ENCODE measurements at places on chromosomes 1 and 21. TPM values are rescaled to one million over a fixed set of nuclear protein-coding genes. Genes with fewer than 3 reads are reported as not detected.

Gene IGSF9
- not detected for total RNA-seq

GRCh38 chr1:78047106-78047505 is 1.3 kb downstream of the GIPC2 start:
- DNase-seq: no peak

DNA sequence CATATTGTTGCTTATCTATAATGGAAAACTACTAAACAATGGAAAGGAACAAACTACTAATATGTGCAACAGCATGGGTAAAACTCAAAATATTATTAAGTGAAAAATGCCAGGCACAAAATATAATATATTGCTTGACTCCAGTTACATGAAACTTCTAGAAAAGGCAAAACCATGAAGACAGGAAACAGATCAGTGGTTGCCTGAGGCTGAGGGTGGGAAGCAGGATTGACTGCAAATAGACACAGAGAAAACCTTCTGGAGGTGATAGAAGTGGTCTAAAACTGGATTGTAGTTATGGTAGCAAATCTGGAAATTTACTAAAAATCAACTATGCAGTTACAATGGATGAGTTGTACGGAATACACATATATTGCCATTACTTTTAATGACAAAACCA is 29.5 kb upstream of the SLC44A3 start:
- DNase-seq: no peak

GRCh38 chr1:113874012-113874879 is 2.7 kb upstream of the PTPN22 start:
- peak; percentile 8 for DNase-seq

DNA sequence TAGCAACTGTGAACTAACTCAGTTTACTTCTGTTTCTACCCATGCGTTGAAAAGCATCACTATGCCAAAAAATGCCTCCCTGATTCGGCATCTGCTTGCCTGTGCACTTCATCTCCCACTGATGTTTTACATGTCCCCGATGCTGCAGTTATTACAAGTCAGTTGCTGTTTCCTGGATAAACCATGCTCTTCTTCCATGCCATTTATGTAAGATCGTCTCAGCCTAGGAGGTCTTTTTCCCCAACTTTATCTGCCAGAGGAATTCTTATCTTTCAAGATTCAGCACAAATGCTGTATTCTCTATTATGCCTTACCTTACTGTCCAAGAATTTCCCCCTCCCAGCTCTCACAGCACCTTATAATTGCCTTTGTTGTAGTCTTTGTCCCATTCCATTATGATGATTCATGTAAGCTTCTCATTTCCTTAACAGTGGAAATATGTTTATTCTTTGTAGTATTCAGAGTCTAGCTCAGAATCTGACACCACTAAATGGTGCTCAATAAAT is 30.0 kb downstream of the PRKACB start:
- peak; percentile 65 for DNase-seq

GRCh38 chr1:101520302-101520701 is 283.5 kb downstream of the S1PR1 start:
- peak; percentile 26 for DNase-seq

DNA sequence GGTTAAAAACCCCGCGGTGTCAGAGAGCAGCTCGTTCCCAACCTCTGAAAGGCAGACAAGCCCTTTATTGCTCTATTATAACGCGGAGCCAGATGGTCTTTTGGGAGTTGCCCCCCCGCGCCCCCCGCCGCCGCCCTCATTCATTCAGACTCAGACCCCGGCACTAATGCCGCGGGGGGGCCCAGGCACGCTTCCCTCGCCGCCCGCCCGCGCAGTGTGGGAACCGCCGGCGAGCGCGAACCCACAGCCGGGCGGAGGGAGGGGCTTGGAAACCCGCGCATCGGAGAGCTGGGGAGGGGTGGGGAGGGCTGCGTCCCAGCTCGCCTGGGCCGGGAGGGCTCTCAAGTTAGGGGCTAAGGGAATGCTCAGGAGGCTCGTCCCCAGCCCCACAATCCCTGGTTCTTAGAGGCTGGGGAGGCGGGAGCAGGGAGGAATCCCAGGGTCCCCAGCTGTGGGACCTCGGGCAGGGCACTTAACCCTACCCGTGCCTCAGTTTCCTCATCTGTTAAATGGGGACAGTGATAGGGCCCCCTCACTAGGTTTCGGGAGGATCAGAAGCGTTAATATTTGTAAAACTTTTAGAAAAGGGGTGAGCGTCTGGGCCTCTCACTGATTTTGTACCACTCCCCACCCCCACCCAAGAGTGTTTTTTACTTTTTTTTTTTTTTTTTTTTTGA is 10.9 kb upstream of the HES5 start:
- DNase-seq: no peak

DNA sequence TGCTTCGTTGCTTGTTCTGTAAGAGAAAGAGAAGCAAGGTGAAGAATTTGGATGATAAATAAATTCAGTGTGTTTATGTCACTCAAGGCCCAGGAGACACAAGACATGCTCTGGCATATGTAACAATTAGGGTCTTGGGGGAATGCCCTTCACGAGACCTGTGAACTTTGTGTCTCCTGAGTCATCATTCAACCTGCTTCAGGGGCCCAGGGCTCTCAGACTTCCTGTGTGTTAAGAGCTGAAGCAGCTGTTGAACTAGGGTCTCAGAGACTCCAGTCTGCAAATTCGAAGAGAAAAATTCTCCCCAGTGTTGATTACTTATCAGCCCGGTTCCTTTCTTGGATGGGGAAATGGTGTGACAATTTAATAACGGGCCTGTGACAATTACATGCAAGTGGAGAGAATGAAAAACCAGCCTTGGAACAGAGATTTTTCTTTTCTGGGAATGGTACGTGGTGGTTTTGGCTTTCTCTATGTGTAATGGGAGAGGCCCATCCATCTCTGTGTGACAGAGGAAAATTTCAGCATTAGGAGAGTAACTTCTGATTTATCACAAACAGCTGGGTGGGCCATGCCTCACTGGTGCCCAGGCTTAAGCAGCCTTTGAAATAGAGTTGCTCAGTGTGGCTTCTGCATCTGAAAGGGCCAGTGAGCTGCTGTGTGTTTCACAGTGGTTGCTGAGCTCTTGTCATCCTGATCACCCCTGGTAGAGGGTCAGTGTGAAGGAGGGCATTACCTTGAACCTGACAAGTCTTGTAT is 22.4 kb downstream of the HUNK start:
- DNase-seq: peak; percentile 34
